ENCODE measurements at places on chromosomes 11 and 22.

GRCh38 chr11:134515081-134515960, 103.3 kb upstream of the B3GAT1 start:
- no peak for DNase-seq

- no peak for DNase-seq
Measured at GRCh38 chr22:49334449-49334789, 493.3 kb downstream of the BRD1 start.

- DNase-seq, result no peak
Measured at GRCh38 chr11:72844356-72844755, 30.1 kb downstream of the ATG16L2 start.

- DNase-seq, result no peak
Measured at GRCh38 chr11:20042811-20043341, 117.4 kb downstream of the DBX1 start.

DNA sequence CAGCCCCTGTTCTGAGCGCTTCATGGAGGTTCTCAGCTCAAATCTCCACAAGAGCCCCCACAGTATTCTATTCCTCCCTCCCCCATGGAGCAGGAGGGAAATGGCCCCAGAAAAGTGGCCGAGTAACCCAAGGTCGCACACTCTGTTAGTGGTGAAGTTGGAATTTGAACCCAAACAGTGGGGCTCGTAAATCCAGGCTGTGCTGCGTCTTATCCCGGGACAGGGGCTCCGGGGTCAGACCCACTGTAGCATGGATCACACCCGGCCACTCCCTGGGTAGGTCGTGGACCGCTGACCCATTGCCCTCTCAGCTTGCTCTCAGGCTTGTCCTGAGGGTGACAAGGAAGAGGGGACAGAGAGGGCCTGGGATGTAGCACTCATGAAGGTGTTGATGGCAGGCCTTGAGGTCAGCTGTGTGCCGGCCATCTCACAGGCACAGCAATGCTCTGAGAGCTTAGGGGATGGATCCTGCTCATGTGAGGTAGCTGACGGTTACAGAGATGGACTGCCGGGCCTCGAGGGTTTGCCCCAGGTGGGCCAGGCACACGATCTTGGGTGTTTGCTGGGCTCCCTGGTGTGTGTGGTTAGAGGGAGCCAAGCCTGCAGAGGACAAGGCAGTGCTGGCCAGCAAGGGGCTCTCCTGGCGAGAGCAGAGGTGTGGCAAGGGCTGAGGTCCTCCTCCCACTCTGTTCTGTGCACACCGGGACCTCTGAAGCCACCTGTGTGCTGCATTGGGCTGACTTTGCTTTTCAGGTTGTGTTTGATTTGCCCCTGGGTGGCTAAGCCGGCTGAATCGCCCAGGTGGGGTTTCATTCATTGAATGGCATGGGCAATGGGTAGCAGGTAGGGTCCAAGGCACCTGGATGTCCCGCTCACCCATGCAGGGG, 2.3 kb upstream of the FGF19 start:
- DNase-seq, result no peak

- DNase-seq, result no peak
Measured at GRCh38 chr11:5210376-5210885, 9.9 kb upstream of the OR51V1 start.

DNA sequence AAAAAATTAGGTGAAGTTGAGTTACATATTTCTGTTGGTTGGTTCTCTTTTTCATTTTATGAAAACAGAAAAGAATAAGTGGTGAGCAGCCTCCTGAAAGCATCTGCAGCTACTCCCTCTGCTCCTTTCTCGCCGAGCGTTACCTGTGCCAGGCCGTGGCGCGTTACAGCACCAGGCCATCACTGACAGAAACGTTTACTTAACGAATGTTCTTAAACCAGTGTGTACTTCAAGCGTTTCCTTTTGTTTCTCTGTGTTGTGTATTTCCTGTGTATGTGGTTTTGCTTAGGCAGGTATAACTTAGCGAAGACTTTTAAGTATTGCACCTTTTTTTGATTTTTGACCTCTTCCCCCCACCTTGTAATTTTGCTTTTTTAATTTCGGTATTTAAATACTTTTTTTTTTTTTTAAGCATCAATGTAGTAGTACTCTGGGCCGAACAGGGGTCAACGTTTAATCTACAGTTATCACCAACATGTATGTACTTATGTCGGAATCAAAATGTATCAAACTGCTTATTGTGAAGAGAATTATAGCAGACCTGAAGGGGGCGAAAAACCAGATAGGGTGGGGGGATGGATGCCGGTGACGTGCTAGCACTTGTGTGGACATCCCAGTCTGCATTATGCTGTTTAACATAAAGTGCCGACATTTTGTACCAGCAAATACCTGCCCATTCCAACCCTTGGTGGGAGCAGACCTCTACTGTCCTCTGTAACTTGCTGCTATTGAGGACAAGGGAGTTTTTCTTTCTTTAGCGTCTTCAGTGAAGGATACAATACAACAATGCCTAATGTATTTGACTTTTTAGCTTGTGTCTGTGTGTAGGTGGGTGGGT, 21.6 kb upstream of the ADSL start:
- peak; percentile 45 for DNase-seq

DNA sequence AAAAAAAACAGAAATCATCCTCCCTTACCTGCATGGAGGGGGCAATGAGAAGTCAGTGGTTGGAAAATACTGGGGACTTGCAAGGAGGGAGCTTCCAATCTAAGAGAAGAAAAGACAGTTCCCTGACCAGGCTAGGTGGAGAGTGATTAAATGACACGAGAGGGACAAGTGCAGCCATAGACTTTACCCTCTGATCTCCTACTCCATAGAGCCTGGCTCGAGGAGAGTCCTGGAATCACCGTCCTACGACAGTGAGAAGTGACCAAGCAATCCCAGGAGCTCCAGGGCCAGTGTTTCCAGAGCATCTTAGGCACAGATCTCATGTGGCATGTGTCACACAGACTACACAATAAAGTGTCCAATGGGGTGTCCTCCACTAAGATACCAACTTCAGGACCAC, 25.7 kb downstream of the MYH9 start:
- no peak for DNase-seq

DNA sequence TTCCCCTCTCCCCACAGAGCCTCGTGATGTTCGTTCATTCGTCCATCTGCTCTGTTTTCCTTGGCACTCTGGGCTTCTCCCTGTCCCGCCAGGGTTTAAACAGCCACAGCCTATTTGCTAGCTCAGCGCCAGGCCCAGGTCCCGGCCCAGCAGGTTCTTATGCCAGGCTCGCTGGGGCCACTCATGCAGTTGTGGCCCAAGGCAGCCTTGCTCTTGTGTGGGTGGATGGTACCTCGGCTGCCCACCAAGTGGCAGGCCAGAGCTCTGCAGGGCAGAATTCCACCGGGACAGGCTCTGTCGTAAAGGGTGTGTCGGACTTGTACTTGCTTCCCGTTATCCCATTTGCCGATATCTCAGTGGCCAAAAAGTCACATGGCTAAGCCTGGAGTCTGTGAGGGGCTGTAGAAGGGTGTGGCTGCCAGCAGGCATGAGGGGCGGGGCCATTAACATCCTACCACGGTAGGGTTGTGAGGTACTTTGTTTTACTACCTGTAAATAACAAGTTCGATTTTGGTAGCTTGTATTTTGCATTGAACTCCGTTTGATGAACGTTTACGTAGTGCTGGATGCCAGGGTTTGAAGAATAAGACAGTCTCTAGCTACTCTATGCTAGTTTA, 7.9 kb downstream of the FAM118A start:
- peak; percentile 21 for DNase-seq

- DNase-seq, result no peak
Measured at GRCh38 chr11:104033134-104033533, 3.3 kb upstream of the DDI1 start.

DNA sequence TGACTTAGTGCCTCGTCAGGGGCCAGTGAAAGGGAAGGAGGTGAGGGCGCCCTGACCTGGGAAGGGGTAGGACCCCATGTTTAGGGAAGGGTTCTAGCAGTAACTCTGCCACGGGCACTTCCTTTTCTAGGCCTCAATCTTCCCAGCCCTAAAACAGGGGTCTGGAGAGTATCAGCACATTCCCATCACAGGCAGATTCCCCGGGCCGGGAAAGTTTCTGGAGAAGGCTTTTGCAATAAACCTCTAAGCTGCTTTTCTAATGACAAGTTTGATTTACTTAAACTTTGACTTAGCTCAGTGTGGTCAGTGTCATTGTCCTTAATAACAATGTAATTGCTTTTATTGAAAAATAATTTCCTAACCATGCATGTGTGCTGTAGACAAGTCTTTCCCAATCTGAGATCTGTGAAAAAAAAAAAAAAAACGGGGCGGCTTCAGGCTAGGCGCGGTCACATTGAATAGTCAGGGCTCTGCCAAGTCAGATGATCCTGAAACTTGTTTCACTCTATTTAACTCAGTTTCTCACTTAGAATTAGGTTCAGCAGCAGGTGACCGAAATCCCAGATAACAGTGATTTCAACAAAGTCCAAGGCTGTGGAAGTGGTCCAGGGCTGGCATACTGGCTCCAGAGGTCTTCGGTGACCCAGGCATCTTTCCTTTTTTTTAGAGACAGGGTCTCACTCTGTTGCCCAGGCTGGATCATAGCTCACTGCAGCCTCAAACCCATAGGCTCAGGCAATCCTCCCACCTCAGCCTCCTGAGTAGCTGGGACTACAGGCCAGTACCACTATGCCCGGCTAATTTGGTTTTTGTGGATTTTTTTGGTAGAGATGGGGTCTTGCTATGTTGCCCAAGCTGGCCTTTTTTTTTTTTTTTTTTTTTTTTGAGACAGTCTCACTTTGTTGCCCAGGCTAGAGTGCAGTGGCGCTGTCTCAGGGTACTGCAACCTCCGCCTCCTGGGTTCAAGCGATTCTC, 19.5 kb upstream of the TAB1 start:
- DNase-seq, result no peak

DNA sequence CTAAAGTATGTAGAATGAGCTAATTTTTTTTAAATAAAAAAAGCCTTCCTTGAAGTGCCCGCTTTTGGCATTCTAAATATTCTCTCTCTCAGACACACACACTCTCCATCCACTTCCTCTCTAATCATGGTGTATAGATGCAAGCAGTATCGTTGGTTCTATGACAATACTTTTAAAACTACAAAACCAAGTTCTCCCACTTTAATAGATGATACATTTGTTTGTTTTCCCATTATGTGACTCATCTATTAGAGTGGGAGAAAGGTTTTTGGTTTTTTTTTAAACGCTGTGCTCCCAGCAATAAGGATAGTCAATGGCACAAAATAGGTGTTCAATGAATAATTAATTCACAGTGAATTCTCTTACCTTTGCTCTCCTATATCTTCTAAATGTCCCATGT, 44.6 kb downstream of the FZD4 start:
- DNase-seq, result no peak

DNA sequence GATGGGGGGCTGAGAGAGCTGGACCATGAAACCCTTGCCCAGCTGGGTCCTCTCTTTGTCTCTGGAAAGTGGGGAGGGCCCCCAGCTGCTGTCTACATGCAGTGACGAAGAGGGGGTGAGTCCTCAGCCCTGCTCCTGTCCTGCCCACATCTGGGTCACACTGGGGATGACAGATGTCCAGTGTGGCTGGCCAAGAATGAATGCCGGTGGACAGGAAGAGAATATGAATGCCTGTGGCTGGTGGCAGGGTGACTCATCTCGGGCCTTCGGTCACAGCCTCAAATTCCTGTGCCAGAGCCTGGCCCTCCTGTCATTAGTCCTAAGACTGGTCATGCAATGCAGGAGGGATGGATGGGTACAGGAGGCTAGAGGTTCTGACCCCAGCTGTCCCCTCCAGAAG, 2.2 kb upstream of the PNPLA3 start:
- no peak for DNase-seq

- no peak for DNase-seq
Measured at GRCh38 chr22:38729946-38730345, 24.2 kb downstream of the GTPBP1 start.

- no peak for DNase-seq
Measured at GRCh38 chr22:50146439-50147238, 23.9 kb upstream of the PANX2 start.

- DNase-seq, result no peak
Measured at GRCh38 chr22:31893460-31893859, 50.9 kb upstream of the YWHAH start.

GRCh38 chr22:27748751-27749191, 52.8 kb downstream of the MN1 start:
- DNase-seq, result no peak

DNA sequence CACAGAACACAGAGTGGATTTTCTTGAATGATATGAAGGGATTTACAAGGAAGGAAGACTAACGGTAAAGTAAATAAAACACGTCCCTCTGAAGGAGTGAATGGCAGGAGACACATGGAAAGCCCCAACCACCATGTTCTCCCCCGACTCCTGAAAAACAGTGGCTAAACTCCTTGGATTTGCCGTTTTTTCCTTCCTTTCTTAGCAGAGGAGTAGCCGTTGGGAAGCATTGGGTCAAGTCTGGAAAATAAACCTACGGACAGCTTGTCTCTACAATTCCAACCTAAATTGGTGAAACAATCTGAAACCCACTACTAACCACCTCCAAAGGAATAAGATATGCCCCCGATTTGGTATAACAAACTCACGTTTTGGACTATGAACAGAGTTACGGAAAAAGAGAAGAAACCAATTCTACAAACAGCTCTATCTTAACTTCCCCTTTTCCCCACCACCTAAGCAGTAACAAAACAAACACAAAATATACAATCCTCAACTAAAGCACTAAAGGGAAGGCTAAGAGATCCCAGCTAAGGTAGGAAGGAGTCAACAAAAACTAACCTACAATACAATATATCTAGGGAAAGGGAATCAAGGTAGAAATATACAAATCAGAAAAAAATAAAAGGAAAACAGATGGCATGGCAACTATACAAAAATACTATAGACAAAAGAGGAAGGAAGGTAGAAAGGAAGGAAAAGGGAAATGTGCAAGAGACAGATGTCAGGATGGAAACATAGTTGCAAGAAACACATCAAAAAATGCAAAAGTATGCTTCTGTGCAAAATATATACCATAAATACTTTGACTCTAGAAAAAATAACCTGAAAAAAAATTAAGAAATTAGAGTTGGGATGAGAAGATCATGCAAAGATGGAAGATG, 43.8 kb upstream of the LYVE1 start:
- DNase-seq, result no peak

GRCh38 chr22:50293441-50294318, 13.8 kb downstream of the PLXNB2 start:
- no peak for DNase-seq

DNA sequence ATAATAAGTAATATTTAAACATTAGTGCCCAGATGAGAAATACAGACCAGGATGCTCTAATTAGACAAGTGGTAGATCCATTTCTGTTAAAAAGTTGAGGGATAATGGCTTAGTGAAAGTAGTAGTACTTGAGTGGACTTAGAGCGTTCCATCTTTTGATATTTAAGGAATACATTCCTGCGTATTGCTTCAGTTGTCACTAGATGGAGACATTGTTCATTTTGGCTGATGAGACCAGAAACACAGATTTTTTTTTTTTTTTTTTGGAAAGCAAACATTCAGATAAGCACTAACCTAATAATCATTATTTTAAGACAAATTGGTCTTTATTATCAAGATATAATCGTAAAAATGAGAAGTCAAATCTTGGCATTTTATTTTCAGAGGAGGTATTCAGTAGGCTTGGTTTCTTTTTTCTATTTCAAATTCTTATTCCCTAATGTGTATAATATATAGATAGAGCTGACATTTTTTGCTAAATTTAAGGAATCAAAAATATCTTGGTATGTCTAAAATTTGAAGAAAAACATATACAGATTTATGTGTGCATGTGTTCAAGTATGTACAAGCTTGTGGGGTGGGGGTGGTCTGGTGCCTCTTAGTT, 92.9 kb downstream of the DYNC2H1 start:
- no peak for DNase-seq

Measured in T-helper 1 cell (primary cell).